ENCODE measurements at places on chromosomes 5 and 9.

DNA sequence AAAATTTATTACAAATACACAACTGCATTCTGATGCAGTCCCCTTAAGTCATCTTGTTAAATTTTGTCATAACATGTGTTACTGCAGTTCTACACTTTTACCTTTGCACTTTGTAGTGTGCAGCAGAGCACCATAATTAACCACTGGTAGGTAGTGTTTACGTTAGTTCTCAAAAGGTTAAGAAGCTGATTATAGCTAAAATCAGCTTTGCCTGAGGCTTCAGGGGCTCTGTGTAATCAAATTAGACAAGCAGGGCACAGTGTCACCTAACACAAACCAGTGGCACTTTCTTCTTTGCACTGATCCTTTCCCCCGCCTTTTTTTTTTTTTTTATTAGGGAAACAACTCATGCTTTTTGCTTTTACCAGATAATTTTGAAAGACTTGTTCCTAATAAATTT, 26.1 kb downstream of the POU5F2 start:
- peak; percentile 18 for DNase-seq

- DNase-seq: peak; percentile 37
Measured at GRCh38 chr5:72394688-72395087, 74.5 kb downstream of the PTCD2 start.

DNA sequence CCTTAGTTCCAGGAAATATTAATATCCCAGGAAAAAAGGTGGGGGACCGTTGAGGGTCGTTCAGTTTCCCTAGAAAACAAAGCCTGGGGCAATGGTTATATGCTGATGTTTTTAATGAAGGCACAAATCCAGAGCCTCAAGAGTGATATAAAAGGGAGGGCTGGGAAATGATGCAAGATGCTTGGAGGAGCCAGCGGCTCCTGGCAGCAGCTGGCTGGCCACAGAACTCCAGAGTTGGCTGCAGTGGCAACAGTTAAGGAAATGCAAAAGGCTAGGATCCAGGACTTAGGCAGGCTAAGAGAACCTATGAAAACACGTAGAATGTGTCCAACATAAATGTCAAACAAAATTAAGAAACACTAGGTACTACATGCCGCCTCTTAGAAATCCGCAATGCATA, 31.0 kb upstream of the B4GALT1 start:
- DNase-seq: no peak

- DNase-seq: no peak
Measured at GRCh38 chr5:130268489-130268888, 364.2 kb downstream of the CHSY3 start.

DNA sequence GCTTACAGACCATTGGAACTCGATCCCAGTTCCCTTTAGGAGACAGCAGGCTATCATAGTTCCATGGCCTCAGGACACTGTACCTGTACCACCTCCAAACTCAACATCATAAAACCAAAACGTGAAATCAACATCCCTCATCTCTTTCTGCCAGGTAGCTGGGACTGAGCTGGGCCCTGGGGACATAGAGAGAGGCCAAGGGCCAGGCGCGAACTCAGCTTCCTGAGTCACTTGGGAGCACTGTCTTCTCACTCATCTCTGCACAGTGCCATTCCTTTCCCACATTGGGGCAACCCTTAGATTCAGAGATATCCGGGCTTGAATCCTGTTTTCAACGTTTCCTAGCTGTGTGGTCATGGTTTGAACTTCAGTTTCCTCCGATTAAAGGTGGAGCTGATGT, 12.2 kb downstream of the DAB2IP start:
- no peak for DNase-seq

GRCh38 chr9:76876098-76876497, 29.8 kb downstream of the PRUNE2 start:
- DNase-seq: no peak

GRCh38 chr5:95219411-95219810, 65.5 kb downstream of the MCTP1 start:
- DNase-seq: peak; percentile 40

DNA sequence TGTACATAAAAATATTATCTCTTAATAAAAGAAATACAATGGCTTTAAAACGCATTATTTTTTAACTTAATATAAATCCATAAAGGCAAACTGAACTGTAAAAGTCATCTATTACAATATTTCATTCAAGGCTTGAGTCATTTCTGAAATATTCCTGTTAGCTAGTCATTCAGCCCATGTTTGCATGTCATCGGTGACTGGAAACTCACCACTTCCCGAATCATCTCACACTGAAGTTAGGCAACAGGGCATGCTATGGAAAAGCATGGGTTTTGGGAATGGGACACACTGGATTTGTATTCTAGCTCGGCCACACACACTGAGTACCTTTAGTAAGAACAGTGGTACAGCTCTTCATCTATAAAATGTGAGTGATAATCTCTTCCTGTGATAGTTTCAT, 691.1 kb upstream of the C9orf72 start:
- DNase-seq: no peak

DNA sequence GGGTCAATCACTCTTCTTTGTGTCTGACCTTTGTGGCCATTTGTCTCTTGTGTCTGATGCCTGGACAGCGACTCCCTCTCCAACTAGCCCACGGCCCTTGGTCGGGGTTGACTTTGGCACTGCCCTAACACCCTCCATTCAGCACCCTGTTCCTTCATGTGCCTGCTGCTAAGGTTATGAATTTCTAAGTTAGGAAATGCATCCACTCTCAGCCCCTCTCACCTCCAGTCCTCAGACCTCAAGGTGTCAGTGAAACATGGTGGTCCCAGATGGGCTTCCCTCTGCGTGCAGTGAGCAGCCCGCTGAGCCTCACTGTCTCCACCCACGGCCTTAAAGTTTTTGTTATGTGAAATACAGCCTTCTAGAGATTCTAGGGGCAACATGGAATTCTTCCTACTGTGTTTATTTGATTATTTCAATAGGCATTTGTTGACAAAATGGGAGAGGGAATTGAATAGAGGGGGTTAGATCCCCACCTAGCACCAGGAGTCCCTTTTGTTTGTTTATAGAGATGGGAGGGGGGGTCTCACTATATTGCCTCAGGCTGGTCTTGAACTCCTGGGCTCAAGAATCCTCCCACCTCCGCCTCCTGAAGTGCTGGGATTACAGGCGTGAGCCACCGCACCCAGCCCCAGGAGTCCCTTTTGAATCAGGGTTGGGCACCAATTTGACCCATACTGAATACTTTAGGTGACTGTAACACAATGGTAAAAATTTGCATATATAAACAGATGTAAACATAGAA, 1.6 kb upstream of the GLIPR2 start:
- no peak for DNase-seq

GRCh38 chr9:35658968-35659220, 802 bp downstream of the CCDC107 start:
- no peak for DNase-seq

GRCh38 chr5:1923766-1924165, 41.0 kb upstream of the IRX4 start:
- DNase-seq: no peak

DNA sequence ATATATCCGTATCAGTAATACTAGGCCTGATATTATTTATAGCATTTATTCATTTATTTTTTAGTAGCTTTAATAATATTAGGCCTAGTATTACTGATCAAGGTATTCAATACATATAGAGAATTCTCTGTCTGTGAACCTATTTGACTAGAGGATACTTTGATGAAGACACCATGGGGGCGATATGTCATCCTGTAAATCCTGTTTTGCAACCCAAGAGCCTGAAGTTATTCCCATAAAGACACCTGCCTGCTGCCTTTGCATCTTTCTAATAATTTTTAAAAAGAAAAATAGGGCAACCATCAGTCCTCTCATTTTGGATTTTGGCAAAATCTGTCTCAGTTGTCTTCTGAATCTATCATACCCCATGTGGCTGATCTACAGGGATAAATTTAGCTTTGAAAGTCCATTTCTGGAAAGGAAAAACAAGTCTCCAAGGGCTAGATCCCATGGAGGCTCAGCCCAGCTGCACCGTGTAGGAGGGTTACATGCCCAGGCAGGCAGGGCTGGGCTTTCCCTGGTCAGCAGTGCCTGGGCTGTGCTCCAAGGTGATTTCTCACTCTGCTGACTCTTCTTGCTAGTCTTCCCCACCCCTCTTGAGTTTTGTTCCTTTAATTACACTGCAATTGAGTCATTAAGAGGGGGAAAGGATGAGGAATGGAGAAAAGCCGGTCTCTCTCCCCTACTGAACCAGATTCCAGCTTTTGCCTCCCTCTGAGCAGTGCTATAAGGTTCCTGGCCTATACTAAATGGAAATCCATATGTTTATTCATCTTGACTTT, 169.0 kb downstream of the TRIM32 start:
- no peak for DNase-seq

DNA sequence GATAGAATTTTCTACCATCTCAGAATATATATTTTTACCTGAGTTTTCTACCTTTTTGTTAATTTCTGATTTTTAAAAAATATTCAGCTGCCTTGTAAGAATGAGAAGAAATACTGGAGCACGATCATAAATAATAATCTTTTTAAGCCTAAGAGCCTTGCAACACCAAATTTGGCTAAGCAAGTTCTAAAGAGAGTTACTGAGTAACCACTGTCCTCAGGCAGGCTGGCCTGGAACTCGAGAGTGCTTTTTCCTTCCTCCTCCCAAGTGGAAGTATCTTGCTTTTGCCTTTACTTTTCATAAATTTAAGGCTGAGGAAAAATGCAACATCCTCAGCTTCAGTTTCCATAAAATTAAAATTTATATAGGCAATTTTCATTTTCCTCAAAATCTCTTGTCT, 21.0 kb downstream of the GLRX start:
- DNase-seq: no peak

DNA sequence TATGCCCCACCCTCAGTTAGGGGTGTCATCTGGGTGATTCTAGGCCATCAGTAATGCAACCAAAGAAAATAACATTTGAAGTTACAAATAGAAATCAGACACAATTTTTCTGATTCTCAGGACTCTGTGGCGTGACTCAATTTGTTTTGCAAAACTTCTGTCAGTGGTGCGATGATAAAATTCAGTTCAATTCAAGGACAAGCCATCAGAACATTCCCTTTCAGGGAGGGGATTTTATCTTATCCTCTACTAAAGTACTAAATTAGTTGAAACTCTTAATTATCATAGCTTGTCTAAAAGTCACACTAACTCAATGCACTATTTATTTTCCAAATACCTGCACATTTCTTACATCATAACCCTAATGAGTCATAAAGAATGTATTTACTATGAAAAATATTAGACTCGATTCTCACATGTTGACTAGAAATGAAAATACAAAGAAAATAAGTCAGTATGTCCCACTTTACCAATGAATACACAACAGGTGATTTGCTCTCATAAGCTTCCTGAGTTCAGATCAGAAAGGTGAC, 28.2 kb downstream of the HTR4 start:
- DNase-seq: no peak

GRCh38 chr9:23777328-23777727, 48.7 kb downstream of the ELAVL2 start:
- no peak for DNase-seq

DNA sequence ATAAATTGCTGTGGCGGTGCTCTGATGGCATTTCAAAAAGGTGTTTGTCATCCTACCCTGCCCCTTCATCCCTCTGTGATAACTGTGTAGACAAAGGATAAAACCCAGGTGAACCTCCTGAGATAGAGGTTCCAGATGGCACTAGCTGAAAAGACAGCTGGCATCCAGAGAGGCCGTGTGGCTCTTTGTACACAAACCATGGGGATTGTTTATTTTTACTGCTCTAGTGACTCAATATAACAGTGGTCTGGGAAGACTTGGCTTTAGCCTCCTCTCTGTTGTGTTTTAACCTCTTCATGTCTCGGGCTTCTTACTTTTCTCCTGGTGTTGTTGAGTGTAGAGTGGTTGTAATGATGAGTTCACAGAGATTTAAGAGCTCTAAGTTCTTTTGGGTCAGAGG, 48.8 kb downstream of the SH3GL2 start:
- peak; percentile 33 for DNase-seq

- no peak for DNase-seq
Measured at GRCh38 chr9:134320868-134321471, 5.3 kb upstream of the RXRA start.

- DNase-seq: peak; percentile 76
Measured at GRCh38 chr9:36023260-36024048, 13.3 kb upstream of the RECK start.

DNA sequence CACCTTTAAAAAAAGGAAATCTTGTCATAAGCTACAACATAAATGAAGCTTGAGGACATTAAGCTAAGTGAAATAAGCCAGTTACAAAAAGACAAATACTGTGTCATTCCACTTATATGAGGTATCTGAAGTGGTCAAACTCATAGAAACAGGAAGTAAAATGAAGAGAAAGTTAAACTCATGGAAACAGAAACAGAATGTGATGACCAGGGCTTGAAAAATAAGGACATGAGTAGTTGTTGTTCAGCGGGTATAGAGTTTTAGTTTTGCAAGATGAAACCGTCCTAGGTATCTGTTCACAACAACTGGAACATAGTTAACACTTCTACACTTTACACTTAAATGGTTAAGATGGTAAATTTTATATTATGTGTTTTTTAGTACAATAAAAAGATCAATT, 47.8 kb upstream of the SLC1A3 start:
- DNase-seq: no peak

- no peak for DNase-seq
Measured at GRCh38 chr5:43309637-43310036, 3.6 kb downstream of the HMGCS1 start.

DNA sequence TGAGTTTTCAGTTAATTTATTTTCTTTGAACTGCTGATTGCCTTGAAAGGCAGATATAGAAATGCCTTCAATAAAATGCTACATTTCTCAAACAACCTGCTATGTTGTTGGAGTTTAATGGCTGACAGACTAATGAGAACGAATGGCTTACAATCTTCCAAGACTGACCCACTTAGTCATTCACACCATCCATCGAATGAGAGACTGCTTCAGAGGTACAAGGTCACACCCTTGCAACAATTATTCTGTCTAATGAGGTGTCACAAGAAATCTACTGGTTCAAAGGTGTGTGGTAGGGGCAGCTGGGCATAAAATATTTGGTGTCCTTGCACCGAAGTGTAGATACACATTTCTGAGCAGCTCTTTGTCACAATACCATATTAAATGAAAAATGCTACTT, 18.3 kb downstream of the PTPRD start:
- no peak for DNase-seq

GRCh38 chr5:7759257-7759871, 91.6 kb downstream of the CFAP90 start:
- DNase-seq: no peak

DNA sequence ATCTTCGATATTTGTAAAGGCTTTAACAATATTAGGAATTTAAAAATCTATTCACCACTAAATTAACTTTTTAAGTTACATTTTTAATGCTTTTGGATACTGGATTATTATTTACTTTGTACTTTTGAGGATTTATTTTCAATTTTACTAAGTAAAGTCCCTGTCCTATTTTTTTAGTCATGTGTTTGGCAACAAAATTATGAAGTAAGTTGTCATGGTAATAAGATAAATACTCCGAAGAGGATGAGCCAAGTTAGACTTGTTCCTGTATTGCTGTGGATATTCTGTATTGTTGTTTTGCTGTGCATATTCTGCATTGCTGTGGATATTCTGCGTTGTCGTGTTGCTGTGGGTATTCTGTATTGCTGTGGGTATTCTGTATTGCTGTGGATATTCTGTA, 210.1 kb downstream of the MTRR start:
- DNase-seq: no peak

- DNase-seq: no peak
Measured at GRCh38 chr9:91273853-91274552, 87.7 kb downstream of the AUH start.

All from D341Med (cell line).